H54 (cell line): ENCODE measurements at places on chromosomes 16 and 17.

DNA sequence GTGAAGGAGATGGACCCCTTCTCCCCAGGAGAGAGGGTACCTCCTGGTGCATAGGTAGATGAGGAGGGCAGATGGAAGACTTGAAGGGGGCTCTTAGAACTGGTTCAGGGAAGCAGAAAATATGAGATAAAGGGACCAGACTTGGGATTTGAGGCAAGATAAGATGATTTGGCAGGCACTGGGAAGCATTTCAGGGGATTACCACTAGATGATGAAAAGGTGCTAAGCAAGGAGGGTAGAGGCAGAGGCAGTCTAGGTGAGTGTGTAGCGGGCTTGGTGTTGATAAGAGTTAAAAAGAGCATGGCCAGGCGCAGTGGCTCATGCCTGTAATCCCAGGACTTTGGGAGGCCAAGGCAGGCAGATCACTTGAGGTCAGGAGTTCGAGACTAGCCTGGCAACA lies 14.4 kb downstream of the SLC9A5 start:
- no peak for DNase-seq

DNA sequence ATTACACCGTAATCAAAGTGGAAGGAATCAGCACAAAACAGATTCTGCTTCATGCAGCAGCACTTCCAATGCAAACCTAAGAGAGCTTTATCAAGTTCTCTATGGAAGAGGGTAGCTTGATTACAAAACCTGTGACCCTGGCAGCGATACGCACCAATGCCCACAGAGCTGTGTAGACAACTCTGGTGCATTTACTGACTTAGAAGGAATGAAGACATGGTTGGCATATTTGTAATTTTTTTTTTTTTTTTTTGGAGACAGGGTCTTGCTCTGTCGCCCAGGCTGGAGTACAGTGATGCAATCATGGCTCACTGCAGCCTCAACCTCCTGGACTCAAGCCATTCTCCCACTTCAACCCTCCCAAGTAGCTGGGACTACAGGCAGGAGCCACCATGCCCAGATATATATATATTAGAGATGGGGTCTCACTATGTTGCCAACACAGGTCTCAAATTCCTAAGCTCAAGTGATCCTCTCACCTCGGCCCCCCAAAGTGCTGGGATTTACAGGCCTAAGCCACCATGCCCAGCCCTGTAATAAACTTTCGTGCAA lies 49.4 kb downstream of the XPO6 start:
- DNase-seq = no peak

DNA sequence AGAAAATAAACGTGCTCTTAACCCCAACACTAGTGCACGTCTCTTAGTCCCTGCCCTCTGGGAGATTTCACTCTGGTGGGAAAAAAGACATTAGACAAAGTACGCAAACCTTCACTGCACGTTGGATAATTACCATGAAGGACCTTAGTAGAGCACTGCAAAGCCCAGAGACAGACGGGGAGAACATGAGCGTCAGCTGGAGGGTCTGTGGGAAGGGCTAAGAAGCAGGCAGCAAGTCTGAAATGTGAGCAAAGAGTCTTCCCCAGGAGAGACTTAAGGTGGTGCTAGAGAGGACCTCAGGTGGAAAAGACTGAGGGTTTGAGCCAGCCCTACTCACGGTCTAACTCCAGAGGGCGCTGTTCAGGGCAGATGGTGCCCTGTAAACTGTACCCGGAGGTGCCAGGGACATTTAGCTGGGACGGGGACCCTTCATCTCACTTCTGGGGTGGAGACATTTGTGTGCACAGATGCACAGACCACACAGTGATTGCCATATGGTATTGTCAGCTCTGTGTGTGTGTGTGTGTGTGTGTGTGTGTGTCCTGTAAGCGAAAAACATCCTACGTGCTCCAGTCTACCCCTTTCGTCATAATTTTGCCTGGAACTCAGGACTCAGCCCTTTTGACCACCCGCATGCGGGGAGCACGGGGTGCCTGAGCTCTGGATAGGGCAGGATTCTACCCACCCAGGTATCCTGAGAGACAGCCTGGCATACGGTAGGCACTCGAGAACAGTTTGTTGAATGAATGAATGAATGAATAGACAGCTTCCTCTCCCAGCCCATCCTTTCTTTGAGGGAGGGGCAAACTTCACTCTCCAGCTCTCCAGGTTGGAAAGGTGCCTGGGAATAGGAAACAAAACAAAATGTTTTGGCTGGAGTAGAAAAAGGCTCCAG lies 10.1 kb upstream of the STAC2 start:
- peak; percentile 85 for DNase-seq

GRCh38 chr16:58026705-58027160 lies 1.2 kb downstream of the MMP15 start:
- no peak for DNase-seq

DNA sequence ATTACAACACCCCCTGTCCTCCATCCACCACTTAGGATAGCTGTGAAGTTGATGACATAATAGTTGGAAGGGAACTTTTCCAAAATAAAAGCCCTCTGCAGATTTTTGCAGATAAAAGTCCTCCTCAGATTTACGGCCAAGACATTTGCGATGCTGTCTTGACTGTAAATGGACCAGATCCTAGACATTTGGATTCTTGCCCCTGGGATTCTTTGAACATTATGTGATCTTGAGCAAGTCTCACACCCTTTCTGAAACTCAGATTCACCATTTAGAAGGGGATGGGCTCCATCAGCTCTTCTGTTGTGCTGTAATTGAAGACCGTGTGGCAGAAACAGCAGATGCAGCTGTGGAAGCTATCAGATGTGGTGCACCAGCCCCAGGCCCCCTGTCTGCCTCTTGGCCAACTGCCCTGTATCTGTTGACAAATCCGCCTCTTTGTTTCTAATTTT lies 153.9 kb upstream of the CACNG3 start:
- DNase-seq = no peak

GRCh38 chr16:84138824-84139627 lies 6.0 kb downstream of the HSDL1 start:
- no peak for DNase-seq

- no peak for DNase-seq
Observed at GRCh38 chr16:67383284-67383683, 10.0 kb downstream of the TPPP3 start.

DNA sequence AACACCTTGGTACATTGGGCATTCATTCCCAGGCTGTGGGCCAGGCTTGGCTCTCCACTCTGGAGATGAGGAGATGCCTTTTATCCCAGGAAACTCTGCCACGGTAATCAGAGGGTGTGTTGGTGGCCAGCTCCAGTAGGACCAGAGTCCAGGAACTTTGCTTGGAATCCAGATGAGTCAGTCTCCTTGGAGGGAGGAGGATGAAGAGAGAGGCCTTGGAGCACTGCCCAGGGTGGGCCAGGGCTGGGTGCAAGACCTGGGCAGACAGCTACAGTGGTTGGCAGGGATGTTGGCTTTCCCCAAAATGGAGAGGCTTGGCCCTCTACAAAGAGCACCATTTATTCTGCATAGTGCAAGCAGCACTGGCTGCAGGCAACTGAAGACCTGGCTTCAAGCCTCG lies 209.0 kb downstream of the RGS9 start:
- no peak for DNase-seq

GRCh38 chr16:20410121-20410723 lies 888 bp downstream of the ACSM5 start:
- DNase-seq = peak; percentile 17

- DNase-seq = no peak
Observed at GRCh38 chr17:32722733-32723132, 154.2 kb downstream of the MYO1D start.

DNA sequence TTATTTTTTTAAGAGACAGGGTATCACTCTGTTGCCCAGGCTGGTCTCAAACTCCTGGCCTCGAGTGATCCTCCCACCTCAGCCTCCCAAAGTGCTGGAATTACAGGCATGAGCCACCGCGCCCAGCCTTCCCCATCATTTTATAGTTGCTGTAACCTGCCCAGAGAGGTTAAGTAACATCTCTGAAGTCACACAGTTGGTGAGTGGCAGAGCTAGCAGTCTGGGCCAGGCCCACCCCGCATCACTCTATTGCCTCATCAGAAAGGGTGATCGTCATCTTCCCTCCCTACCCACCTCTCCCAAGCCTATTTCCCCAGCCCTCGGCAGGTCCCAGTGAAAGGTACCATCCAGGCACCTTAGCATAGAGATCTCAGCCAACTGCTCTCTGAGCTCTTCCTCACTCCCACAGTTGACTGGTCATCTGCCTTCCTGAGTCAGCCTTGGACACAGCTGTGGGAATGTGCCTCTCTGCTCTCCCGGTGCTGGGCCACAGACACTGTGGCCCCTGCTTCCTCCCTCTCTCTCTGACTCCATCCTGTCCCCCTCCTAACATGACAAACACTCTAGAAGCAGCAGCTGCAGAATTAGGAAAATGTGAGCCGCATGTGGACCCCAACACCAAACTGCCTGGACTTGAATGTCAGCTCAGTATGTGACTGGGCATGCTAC lies 57.1 kb downstream of the SCNN1B start:
- DNase-seq = no peak

GRCh38 chr16:4283441-4283840 lies 10.6 kb upstream of the TFAP4 start:
- DNase-seq = no peak

DNA sequence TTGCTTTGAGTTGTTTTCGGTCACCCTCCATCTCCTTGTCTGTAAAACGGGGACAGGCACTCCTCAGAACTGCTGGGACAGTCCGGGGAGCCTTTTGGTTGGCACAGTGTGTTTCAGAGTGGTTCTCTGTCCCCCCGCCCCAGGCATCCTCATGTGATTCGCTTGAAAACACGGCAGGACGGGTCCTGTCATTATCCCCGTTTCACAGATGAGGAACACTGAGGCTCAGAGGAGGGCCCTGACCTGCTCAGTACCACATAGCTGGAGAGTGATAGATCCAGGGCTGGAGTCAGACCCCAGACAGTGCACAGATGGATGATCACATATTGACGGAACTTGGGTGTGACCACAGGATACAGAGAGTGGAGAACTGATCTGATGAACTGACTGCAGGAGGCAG lies 13.5 kb upstream of the ADGRG1 start:
- no peak for DNase-seq

GRCh38 chr17:35612924-35613521 lies 25.9 kb downstream of the AP2B1 start:
- peak; percentile 6 for DNase-seq

- no peak for DNase-seq
Observed at GRCh38 chr16:4850211-4850610, 2.9 kb downstream of the UBN1 start.

DNA sequence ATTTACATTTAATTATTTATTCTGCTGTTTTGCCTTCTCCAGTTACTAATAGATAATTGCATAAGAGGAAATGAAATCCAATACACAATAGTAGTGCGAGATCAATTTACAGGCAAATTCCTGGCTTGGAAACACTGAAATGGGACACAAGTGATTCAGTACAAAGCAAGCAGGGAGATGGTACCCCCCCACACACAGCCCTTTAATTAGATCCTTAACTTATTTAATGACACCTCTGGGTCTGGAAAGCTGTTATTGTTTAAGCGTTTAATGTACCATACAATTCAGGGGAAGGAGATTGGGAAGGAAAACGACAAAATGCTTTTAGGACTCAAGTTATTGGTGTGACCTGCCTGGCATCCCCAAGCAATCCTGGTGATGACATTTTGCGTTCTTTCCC lies 318.2 kb downstream of the NPIPA8 start:
- no peak for DNase-seq

DNA sequence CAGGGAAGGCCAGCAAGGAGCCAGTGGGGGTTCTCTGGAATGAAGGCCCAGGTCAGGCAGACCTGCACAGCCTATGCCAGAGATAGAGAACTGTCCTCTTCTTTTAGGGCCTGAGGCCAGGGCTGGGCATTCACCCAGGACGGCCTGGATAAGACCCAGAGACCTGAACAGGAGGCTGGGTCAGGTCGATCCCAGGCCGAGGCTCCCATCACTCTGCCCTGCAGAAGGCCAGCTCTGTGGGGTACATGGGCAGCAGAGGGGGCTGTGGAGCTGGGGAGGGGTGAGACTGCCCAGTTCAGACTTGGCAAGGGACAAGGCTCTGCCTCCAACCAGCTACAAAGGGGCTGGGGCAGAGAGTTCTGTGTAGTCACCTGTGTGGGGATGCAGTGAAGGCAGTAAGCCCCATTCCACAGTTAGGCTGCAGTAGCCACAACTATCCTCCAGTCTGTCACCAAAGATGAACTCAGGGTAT lies 14.6 kb downstream of the HSD11B2 start:
- DNase-seq = no peak

DNA sequence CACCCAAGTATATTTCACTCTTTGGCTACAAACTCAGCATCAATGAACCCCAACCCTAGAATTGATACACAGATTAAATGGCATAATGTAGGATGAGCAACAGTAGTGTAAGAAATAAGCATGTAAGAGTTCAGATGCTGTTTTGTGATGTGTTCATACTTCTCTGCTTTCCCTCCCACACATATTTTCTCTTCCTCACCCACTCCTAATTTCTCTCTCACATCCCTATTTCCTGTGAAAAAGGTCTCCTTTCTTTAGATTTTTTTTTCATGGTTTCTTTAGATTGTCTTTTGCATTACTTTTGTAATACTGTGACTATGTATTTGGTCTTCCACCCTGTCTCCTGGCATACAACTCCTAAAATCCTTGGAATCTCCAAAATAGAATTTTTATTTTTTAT lies 21.7 kb downstream of the CREBBP start:
- no peak for DNase-seq

- no peak for DNase-seq
Observed at GRCh38 chr16:4303973-4304372, 11.9 kb upstream of the GLIS2 start.

DNA sequence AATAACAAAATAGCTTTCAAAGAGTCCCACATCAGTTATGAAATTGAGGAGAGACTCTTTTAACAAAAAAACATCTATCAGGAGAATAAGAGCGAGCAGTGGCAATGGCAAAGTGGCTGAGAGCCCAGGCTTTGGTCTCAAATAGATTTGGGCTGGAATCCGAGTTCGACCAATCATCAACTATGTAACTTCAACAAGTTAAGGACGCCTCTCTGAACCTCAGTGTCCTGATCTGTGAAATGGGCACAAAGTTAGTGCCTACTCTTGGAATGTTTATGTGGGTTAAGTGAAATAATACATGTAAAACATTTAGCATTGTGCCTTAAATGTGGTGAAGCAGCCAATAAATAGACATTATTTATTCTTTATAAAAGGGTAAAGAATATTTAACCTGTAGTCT lies 45.4 kb downstream of the CFDP1 start:
- no peak for DNase-seq

DNA sequence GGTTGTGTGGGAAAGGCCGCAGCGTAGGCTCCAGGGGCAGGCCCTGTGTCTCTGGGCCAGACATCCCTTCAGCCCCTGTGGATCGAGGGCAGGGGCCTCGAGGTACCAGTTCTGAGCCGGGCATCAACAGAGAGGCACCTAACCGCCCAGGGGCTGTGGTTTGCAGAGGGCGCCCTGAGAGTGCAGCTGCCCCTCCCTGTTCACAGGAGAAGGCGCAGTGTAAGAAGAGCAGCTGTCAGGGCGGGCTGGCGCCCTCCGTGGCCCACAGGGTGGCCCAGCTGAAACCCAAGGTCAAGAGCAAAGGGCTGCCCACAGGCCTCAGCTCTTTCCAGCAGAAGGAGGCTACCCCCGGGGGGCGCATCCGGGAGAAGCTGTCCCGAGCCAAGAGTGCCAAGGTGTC lies 56.5 kb downstream of the ACTG1 start:
- no peak for DNase-seq

- no peak for DNase-seq
Observed at GRCh38 chr17:66379544-66379943, 77.1 kb downstream of the PRKCA start.
